Activated naive CD8-positive, alpha-beta T cell treated with anti-CD3 and anti-CD28 coated beads, Interleukin-2, amount 10 ng/mL, durations not matched to agents 7 days and 5 days (primary cell): ENCODE measurements at places on chromosomes 16 and 17.
A peak's percentile ranks its signal among the peaks of the same experiment; 100 is the strongest.

DNA sequence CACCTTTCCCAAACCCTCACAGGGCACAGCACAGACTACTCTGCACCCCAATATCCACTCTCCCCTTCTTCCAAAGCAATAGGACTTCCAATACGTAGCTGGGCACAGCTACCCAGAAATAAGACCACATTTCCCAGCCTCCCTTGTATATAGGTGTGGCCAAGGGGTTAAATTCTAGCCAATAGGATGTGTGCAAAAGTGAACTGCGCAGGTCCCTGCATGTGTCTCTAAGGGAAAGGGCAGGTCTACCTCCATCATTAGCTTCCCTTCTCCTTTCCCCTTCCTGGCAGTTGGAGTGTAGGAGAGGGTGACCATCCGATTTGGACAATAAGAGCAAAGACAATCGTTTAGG, 25.5 kb upstream of the SNN start:
- H3K36me3 ChIP-seq = no peaks in the 10 kb centered on the region
- H3K4me3 ChIP-seq = no peak overlapping the region
- H3K27me3 ChIP-seq = peaks cover 7% of the 10 kb centered on the region
- peaks cover 7% of the 10 kb centered on the region for H3K4me1 ChIP-seq
- H3K27ac ChIP-seq = no peak overlapping the region

GRCh38 chr16:67865318-67865717, 7.5 kb upstream of the EDC4 start:
- no peak overlapping the region for H3K27ac ChIP-seq
- DNase-seq = no peak
- H3K27me3 ChIP-seq = no peaks in the 10 kb centered on the region
- H3K36me3 ChIP-seq = no peaks in the 10 kb centered on the region
- peaks cover 6% of the 10 kb centered on the region for H3K4me1 ChIP-seq

DNA sequence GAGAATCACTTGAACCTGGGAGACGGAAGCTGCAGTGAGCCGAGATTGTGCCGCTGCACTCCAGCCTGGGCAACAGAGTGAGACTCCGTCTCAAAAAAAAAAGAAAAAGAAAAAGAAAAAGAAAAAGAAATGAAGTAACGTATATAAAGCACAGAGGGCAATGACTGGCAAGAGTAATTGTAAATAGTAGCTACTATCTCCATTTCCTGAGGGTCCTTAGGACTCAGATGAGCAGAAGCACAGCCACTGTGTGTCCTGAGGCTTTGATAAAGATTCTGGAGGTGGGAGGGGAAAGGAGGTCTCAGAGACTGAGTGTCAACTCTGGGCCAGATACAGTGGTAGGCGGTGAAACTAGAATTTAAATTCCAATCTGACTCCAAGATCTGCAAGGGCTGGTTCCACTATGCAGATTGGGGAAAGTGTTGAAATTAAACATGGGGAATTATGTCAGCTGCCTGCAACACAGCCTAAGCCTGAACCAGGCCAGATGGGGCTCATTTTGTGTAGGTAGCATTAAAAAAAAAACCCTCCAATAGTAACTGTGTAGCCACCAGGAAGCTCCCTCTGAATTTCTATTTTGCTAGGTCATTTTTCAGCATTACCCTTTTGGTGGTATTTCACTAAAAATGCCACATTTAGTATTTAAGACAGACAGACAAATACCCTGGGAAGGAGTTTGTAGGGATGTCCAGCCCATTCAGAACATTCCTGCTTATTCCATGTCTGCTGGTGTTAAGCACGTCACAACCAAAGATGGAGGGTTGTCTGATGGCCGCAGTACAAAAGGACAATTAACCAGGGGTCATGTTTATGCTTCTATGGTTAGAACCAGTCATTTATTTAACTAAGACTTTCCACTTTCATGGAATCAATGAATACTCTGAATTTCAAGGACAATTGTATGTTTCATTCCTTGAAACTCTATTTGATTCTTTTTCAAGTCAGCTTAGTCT, 46.1 kb downstream of the TBX4 start:
- peaks cover 3% of the 10 kb centered on the region for H3K4me1 ChIP-seq
- H3K4me3 ChIP-seq = no peak overlapping the region
- H3K36me3 ChIP-seq = no peaks in the 10 kb centered on the region
- peaks cover 9% of the 10 kb centered on the region for H3K27me3 ChIP-seq

GRCh38 chr16:79628501-79628975, 28.0 kb upstream of the MAF start:
- DNase-seq = no peak
- H3K36me3 ChIP-seq = no peaks in the 10 kb centered on the region
- H3K27me3 ChIP-seq = peaks cover 11% of the 10 kb centered on the region
- no peak overlapping the region for H3K4me3 ChIP-seq
- H3K4me1 ChIP-seq = peaks cover 10% of the 10 kb centered on the region

- no peak for DNase-seq
- no peaks in the 10 kb centered on the region for H3K4me1 ChIP-seq
- H3K27me3 ChIP-seq = peaks cover 53% of the 10 kb centered on the region
- no peak overlapping the region for H3K27ac ChIP-seq
- H3K4me3 ChIP-seq = no peak overlapping the region
These were observed 6.0 kb upstream of the RHBDL3 start for GRCh38 chr17:32259586-32259985.

DNA sequence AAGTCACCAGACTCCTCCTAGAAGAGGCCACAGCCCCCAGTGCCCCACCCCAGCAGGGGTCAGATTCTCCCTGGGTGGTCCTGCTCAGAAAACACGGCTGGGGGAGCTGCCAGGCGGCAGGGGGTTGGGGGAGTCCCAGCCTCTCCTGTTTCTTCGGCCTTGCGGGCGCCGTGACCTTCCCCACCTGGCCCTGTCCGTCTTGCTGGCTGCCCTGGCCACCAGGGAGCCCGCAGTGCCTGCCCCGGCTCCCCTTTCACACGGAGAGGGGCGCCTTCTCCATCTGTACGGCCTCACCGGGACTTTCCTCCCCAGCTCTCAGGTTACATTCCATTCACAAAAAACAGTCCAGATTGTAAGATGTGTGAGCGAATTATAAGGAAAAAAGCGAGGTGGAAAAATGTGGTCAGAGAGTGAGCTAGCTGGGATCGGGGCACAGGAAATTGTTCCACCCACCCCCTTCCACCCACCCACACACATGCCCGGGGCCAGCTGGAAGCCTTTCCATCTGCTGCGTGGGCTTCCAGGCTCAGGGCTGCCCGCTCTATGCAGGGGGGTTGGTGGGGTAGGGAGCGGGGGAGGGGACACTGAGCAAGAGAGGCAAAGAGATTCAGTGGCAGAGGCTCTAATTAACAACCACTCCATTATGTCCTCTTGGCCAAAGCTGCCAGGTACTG, 14.6 kb upstream of the CIBAR2 start:
- no peak for DNase-seq
- no peaks in the 10 kb centered on the region for H3K4me1 ChIP-seq
- H3K27me3 ChIP-seq = peaks cover 8% of the 10 kb centered on the region
- H3K4me3 ChIP-seq = no peak overlapping the region
- H3K36me3 ChIP-seq = no peaks in the 10 kb centered on the region

- no peaks in the 10 kb centered on the region for H3K36me3 ChIP-seq
- no peak for DNase-seq
- no peaks in the 10 kb centered on the region for H3K4me1 ChIP-seq
- H3K27me3 ChIP-seq = no peaks in the 10 kb centered on the region
- H3K27ac ChIP-seq = no peak overlapping the region
These were observed 969.2 kb upstream of the RBFOX1 start for GRCh38 chr16:6363396-6363795.

GRCh38 chr16:3861808-3862451, 18.6 kb downstream of the CREBBP start:
- DNase-seq = no peak
- no peak overlapping the region for H3K4me3 ChIP-seq
- H3K4me1 ChIP-seq = peaks cover 20% of the 10 kb centered on the region
- peaks cover 5% of the 10 kb centered on the region for H3K36me3 ChIP-seq

- H3K27me3 ChIP-seq = no peaks in the 10 kb centered on the region
- H3K27ac ChIP-seq = no peak overlapping the region
- H3K4me3 ChIP-seq = no peak overlapping the region
- no peaks in the 10 kb centered on the region for H3K4me1 ChIP-seq
These were observed 33.5 kb downstream of the TMC6 start for GRCh38 chr17:78095035-78095434.

DNA sequence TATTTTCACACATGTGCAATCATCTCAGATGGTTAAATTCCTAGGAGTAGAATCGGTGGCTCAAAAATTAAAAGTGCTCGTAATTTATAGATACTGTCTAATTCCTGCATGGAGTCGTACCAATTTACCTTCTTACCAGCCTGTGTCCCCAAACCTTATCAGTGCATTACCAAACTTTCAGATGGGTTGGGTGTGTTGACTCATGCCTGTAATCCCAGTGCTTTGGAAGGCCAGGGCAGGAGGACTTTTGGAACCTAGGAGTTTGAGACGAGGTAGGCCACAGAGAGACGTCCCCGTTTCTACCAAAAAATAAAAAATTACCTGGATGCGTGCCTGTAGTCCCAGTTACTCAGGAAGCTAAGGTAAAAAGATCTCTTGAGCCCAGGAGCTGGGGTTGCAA, 34.5 kb upstream of the GPRC5B start:
- DNase-seq = no peak
- H3K36me3 ChIP-seq = no peaks in the 10 kb centered on the region
- no peaks in the 10 kb centered on the region for H3K4me1 ChIP-seq
- no peak overlapping the region for H3K4me3 ChIP-seq

GRCh38 chr17:38571833-38572668, 33.7 kb downstream of the SRCIN1 start:
- no peak overlapping the region for H3K4me3 ChIP-seq
- peaks cover 77% of the 10 kb centered on the region for H3K27me3 ChIP-seq
- no peak for DNase-seq
- no peaks in the 10 kb centered on the region for H3K36me3 ChIP-seq
- H3K4me1 ChIP-seq = no peaks in the 10 kb centered on the region

- H3K4me3 ChIP-seq = no peak overlapping the region
- H3K36me3 ChIP-seq = no peaks in the 10 kb centered on the region
- no peak overlapping the region for H3K27ac ChIP-seq
- no peaks in the 10 kb centered on the region for H3K4me1 ChIP-seq
- no peak for DNase-seq
These were observed 384.5 kb upstream of the SALL1 start for GRCh38 chr16:51535591-51535990.

DNA sequence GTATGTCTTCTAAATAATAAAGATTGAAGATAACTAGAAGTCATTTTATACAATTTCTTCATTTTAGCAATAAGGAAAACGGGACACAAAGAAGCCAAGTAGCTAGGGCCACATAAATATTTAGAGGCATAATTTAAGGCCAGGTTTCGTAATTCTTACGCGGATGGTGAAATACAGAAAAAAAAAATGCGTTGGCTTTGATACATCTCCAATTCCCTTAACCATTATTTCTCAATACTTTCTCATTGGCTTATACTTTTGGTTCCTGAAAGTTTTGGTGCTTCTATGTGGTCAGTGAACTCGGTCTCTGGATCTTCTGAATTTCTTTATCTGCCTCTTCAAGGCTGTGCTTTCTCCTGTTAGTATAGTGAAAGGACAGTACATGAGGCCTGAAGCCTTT, 888.1 kb downstream of the KCNJ2 start:
- no peak overlapping the region for H3K27ac ChIP-seq
- no peaks in the 10 kb centered on the region for H3K4me1 ChIP-seq
- no peaks in the 10 kb centered on the region for H3K27me3 ChIP-seq
- no peak overlapping the region for H3K4me3 ChIP-seq
- H3K36me3 ChIP-seq = no peaks in the 10 kb centered on the region

- DNase-seq = no peak
- H3K36me3 ChIP-seq = no peaks in the 10 kb centered on the region
- peaks cover 2% of the 10 kb centered on the region for H3K4me1 ChIP-seq
- peaks cover 7% of the 10 kb centered on the region for H3K27me3 ChIP-seq
- no peak overlapping the region for H3K27ac ChIP-seq
- H3K4me3 ChIP-seq = no peak overlapping the region
These were observed 166.3 kb downstream of the ANKFN1 start for GRCh38 chr17:56319531-56319930.

DNA sequence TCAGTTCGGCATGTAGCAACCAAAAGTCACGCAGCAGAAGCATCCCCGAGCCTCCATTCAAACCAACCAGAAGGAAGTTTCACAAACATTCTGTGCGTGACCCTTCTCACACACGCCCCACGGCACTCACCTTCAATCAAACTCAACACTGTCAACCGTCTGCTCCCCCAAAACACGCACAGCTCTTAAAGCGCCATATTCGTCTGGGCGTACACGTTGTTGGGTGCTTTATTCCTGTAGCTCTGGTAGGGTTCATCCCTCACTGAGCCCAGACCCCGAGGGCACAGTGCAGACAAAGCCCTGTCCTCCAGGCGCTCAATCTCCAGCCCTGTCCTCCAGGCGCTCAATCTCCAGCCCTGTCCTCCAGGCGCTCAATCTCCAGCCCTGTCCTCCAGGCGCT, 2.2 kb downstream of the RAB40B start:
- H3K4me1 ChIP-seq = peaks cover 2% of the 10 kb centered on the region
- no peak overlapping the region for H3K4me3 ChIP-seq
- H3K36me3 ChIP-seq = peaks cover 7% of the 10 kb centered on the region
- H3K27ac ChIP-seq = no peak overlapping the region

GRCh38 chr17:41631025-41631897, 6.9 kb upstream of the KRT17 start:
- H3K36me3 ChIP-seq = no peaks in the 10 kb centered on the region
- no peak overlapping the region for H3K4me3 ChIP-seq
- H3K4me1 ChIP-seq = no peaks in the 10 kb centered on the region
- H3K27ac ChIP-seq = no peak overlapping the region

GRCh38 chr16:28163699-28164098, 48.1 kb downstream of the XPO6 start:
- peak overlapping the region; percentile 63 for H3K27ac ChIP-seq
- peaks cover 63% of the 10 kb centered on the region for H3K4me1 ChIP-seq
- no peak for DNase-seq
- no peak overlapping the region for H3K4me3 ChIP-seq

- peaks cover 55% of the 10 kb centered on the region for H3K36me3 ChIP-seq
- H3K27ac ChIP-seq = peak overlapping the region; percentile 89
- H3K4me1 ChIP-seq = peaks cover 24% of the 10 kb centered on the region
- peak overlapping the region; percentile 81 for H3K4me3 ChIP-seq
- DNase-seq = peak; percentile 47
These were observed 43.4 kb downstream of the ZNF276 start for GRCh38 chr16:89764711-89765201.

- no peaks in the 10 kb centered on the region for H3K36me3 ChIP-seq
- H3K27ac ChIP-seq = no peak overlapping the region
- DNase-seq = no peak
- no peaks in the 10 kb centered on the region for H3K4me1 ChIP-seq
- no peaks in the 10 kb centered on the region for H3K27me3 ChIP-seq
- H3K4me3 ChIP-seq = no peak overlapping the region
These were observed 869.5 kb upstream of the SOX9 start for GRCh38 chr17:71251276-71251675.

DNA sequence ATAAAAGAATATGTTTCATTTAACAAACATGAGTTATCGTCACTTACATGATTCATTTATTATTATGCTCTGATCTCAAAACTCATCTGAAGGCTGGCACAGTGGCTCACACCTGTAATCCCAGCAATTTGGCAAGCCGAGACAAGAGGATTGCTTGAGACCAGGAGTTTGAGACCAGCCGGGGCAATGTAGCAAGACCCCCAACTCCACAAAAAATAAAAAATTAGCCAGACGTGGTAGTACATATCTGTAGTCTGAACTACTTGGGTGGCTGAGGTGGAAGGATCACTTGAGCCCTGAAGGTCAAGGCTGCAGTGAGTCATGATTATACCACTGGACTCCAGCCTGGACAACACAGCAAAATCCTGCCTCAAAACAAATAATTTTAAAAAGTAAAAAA, 16.0 kb downstream of the APPBP2 start:
- H3K27me3 ChIP-seq = no peaks in the 10 kb centered on the region
- peaks cover 5% of the 10 kb centered on the region for H3K4me1 ChIP-seq
- DNase-seq = no peak
- no peak overlapping the region for H3K4me3 ChIP-seq
- no peak overlapping the region for H3K27ac ChIP-seq
